ENCODE measurements at places on chromosomes 1 and 21. TPM values are rescaled to one million over a fixed set of nuclear protein-coding genes. Genes with fewer than 3 reads are reported as not detected.

The TEDDM1 gene
- polyA plus RNA-seq: 0.21 TPM

The NTRK1 gene
- polyA plus RNA-seq: 1.3 TPM

The NCAM2 gene
- polyA plus RNA-seq: 9.8 TPM

The IGSF21 gene
- 0.36 TPM for polyA plus RNA-seq

The CLDN8 gene
- polyA plus RNA-seq: 54.3 TPM

The C1orf210 gene
- 30.7 TPM for polyA plus RNA-seq

The FCRL1 gene
- polyA plus RNA-seq: 0.15 TPM

The LRRC3 gene
- 4.6 TPM for polyA plus RNA-seq

The SPRR5 gene
- polyA plus RNA-seq: not detected

The KRTAP12-4 gene
- not detected for polyA plus RNA-seq

The FCGR3B gene
- 0.38 TPM for polyA plus RNA-seq

The CLCN6 gene
- polyA plus RNA-seq: 29.8 TPM

The RNF223 gene
- 0.56 TPM for polyA plus RNA-seq

The TMEM50B gene
- 45.8 TPM for polyA plus RNA-seq

The MSH4 gene
- polyA plus RNA-seq: 0.79 TPM

The SORT1 gene
- 50.1 TPM for polyA plus RNA-seq

The LAMC2 gene
- polyA plus RNA-seq: 5.5 TPM

The TAS1R1 gene
- 0.09 TPM for polyA plus RNA-seq

The RGS8 gene
- polyA plus RNA-seq: 0.06 TPM

The OR2L3 gene
- not detected for polyA plus RNA-seq

The OLFML2B gene
- 6.0 TPM for polyA plus RNA-seq

The KAZN gene
- polyA plus RNA-seq: 42.8 TPM

The CCDC30 gene
- polyA plus RNA-seq: 19.9 TPM

The PTP4A2 gene
- polyA plus RNA-seq: 202 TPM

The GPA33 gene
- 0.64 TPM for polyA plus RNA-seq

The DMRTA2 gene
- polyA plus RNA-seq: not detected

The GUCA2B gene
- not detected for polyA plus RNA-seq

The TRABD2B gene
- polyA plus RNA-seq: 24.7 TPM

Data from renal pelvis (tissue), 12 donors.